ENCODE measurements at places on chromosomes 6 and 20.

- no peak for DNase-seq
Observed at GRCh38 chr6:84635081-84635761, 129.2 kb downstream of the TBX18 start.

- DNase-seq, result no peak
Observed at GRCh38 chr6:127190552-127190951, 72.1 kb downstream of the RSPO3 start.

DNA sequence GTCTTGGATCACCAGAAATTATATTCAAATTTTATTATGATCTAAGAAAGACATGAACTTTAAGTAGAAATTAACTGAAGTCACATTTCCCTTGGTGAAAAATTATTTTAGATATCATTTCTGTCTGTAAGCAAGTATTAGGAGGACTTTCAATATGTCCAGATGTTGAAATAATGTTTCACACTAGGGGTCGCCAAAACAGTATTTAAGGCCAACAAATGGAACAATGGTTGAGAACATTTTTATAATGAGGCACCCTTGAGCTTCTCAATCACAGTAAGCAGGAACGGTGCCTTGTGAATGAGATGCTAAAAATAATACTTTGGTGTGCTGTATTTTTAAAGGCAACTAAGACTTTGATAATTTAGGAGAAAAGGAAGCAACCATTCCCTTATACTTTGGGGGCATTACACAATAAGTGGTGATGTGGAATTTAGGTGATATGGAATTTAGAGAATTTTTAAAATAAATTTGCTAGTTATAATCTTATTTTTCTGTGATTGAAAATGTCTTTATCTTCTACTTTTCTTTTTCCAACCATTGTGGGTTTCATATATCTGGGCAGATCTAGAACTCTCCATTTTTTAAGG, 9.6 kb upstream of the SF3B5 start:
- peak; percentile 74 for DNase-seq

DNA sequence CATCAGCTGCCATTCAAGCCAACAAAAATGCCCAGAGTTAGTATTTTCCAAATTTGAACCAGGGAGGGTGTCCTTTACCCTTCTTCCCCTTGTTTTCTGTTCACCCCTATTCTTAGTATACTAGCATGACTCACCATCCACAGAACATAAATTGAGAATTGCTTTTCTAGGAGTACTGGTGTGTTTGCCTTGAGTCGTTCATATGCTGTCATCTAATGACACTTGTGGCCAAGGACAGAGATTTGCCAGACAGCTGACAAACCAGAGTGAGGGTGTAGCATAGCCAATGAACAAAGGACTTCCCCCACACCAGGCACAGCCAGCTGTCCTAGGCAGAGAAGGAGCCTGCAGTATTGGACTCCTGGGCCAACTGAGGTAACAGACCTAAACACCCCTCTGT, 62.2 kb downstream of the FILIP1 start:
- DNase-seq, result no peak

DNA sequence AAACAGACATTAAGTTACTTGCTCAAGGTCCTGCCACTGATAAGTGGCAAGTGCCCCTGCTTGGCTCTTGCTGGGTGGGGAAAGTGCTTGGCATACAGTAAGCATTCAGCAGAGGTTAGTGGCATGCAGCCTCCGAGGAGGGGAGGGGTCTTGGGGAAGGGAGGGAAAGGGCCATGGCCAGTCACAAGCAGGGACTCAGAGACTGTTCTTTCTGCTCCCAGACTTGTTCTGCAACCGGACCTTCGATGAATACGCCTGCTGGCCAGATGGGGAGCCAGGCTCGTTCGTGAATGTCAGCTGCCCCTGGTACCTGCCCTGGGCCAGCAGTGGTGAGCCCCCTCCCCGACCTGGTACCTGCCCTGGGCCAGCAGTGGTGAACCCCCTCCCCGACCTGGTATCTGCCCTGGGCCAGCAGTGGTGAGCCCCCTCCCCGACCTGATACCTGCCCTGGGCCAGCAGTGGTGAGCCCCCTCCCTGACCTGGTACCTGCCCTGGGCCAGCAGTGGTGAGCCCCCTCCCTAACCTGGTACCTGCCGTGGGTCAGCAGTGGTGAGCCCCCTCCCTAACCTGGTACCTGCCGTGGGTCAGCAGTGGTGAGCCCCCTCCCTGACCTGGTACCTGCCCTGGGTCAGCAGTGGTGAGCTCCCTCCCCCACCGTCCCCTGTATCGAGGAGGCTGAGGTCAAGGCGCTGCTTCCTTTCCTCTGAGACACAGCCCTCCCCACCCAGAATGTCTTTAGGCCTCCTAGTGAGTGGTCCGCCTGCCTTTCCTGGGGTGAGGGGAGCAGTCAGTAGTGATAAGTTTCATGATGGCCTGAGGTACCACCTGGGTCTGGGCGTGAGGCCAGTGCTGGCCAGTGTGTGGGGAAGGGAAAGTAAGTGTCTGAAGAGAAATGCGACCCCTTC, 8.9 kb downstream of the GLP1R start:
- DNase-seq, result no peak

DNA sequence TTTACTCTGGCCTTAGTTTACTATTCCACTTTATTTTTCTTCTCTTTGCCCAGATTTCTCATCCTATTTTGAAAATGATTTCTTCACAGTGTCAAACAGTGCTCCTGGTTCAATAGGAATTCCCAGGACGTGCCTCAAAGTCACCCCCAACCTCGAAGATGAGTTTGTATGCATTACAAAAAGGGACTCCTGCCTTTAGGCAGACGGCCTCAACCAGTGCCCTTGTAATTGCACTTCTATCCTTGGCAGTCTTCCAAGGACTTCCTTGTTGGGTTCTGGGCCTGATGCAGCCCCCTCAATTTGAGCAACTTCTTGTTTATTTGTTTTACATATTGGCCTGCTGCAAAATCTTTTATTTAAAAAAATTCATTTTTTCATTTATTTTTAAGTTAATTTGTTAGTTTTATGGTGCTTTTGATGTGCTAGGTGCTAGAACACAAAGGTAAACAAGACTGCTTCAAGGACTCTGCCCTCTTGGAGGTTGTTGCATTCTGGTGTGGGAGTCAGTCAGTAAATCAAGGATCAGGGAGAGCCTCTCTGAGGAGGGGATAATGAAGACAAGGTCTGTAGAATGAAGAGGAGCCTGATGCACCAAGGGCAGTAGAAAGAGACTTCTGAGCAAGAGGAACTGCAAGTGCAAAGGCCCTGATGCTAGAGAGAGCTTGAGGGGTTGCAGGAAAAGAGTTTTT, 181.5 kb upstream of the LAMP5 start:
- DNase-seq, result no peak

DNA sequence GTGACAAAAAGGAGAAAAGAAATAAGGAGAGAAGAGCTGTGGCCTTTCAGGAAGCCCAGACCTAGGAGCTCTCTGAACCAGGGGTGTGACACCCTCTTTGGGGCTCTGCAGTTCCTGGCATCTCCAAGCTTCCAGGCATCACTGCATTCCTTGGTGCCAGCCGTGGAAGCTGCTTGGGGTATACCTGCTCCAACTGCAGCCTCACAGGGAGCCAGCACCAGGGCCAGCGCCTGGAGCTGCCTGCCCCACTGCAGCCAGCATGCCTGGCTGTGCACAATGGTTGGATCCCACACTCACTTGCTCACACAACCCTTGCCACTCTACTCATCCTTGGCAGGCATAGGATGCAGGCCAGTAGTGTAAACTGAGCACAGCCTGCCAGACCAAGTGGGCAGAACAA, 242.1 kb upstream of the GJE1 start:
- DNase-seq, result no peak

GRCh38 chr6:170152989-170153388, 137.9 kb downstream of the DLL1 start:
- no peak for DNase-seq

DNA sequence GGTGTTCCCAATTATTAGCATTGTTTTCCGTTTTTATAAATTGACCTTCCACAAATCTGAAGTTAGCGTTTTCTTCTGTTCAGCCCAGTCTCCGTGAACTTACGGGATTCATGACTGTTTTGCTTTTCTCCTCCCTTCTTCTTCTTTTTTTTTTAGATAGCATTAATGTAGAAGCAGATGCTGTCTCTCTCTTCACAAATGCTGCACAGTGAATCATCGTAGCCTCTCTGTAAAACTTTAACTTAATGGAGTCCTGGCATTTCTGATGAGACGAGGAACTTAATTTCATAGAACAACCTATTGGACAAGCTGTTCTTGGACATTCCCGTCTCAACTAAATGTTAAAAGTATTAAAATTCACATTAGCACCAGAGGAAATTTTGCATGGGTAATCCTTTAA, 138.0 kb upstream of the EEF1E1 start:
- DNase-seq, result no peak

GRCh38 chr20:15395457-15395856, 1058.0 kb upstream of the FLRT3 start:
- DNase-seq, result no peak

DNA sequence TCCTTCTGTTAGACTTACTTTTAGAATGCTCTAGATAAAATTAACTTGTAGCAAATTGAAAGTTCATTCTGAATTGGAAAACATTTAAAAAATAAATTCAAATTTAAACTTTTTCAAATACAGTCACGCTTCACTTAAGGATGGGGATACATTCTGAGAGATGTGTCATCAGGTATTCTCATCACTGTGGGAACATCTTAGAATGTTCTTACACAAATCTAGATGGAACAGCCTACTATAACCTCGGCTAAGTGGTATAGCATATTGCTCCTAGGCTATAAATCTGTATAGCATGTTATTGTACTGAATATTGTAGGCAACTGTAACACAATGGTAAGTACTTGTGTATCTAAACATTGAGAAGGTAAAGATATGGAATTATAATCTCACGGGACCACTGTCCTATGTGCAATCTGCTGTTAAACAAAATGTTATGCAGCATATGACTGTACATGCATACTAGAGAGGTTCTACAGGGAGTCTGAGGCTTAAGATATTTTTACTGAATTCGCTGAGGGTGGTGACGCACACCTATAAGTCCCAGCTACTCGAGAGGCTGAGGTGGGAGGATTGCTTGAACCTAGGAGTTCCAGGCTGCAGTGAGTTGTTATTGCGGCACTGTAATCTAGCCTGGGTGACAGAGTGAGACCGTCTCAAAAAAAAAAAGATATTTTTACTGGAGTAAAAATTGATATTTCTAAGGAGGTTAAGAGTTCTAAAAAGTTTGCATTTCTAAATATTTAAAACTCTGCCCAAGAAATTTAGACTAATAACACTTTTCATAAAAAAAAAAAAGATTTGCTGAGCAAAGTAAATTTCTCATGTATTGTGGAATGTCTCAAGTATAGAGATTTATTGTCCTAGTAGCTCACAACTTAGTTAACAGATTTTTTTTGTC, 87.3 kb upstream of the TULP1 start:
- no peak for DNase-seq

DNA sequence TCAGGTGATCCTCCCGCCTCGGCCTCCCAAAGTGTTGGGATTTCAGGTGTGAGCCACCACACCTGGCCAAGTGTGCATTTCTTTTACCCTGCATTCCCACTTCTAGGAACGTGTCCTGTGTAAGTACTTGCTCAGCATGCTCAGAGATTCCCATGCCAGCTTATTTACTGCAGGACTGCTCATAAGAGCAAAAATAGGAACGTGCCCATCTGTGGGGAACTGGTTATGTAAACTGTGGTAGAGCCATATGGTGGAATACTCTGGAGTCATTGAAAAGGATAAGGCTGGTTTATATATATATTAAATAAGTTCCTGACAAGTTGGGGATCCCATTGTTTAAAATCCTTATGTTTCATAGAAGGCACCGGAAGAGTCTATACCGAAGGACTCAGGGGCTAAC, 38.2 kb upstream of the FANCE start:
- DNase-seq, result no peak

- DNase-seq, result no peak
Observed at GRCh38 chr6:53910834-53911233, 116.0 kb downstream of the LRRC1 start.

DNA sequence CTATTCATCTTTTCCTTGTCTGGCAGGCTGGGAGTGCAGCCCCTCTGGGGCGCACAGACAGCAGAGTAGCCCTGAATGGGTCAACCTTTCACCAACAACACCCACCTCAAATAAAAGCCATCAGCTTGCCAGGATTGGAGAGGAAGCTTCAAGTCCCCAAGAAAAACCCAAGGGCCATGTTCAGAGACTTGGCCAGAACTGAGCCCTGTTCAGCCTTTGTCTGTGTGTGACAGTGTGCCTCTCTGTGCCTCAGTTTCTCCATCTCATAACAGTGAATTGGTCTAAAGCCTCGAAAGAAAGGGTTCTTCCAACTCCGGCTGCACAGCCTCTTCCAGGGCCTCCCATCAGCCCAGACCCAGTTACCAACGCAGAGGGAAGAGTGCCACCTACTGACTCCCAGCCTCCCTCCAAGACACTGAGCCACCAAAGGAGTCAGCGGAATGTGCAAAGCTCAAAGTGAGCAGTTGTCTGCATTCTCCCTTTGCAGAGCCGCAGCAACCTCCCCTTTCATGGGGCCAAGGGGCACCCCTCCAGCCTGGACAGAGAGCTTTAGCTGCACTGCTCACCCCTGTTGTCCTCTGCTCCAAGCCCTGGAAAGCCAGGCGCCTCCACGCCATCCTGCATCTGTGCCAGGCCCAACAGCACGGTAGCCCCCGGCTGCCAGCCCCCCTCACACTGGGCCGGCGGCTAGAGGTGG, 82.7 kb upstream of the TOP1 start:
- DNase-seq, result peak; percentile 61

GRCh38 chr20:45097485-45098102, 3.3 kb downstream of the KCNS1 start:
- peak; percentile 79 for DNase-seq

- peak; percentile 79 for DNase-seq
Observed at GRCh38 chr6:33633462-33634158, 12.5 kb downstream of the ITPR3 start.

DNA sequence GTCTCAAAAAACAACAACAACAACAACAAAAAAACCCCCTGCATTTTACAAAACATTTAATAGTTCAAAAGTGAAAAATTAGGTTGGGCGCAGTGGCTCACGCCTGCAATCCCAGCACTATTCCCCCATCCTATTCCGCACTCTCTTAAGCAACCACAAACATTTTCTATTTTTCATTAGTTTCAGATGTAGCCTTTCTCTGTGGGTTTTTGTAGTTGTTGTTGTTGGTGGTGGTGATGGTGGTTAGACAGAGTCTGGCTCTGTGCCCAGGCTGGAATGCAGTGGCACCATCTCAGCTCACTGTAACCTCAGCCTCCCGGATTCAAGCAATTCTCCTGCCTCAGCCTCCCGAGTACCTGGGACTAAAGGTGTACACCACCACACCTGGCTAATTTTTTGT, 6.4 kb upstream of the GMNN start:
- DNase-seq, result no peak

DNA sequence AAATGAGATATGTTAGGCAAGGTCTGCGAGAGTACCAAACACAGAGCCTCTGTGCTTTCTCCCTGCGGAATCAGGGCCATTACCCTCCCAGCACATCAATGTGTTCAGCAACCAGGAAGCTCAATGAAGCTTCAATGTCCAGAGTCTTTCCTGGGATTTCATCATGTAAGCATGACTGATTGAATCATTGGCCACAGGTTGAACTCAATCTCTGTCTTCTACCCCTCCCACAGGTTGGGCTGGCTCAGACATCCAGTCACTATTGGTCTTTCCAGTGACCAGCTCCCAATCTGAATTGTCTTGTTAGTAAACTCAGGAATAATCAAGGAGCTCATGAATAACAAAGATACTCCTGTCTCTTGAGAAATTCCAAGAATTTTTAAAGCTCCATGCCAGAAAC, 2.7 kb upstream of the DTD1 start:
- DNase-seq, result no peak
